Stomach (tissue), 19 donors: ENCODE measurements at places on chromosomes 12 and 14. TPM values are rescaled to one million over a fixed set of nuclear protein-coding genes. Genes with fewer than 3 reads are reported as not detected.

The CABP1 gene
- not detected for total RNA-seq

- no peak for DNase-seq
These were observed 113.6 kb upstream of the SFSWAP start for GRCh38 chr12:131597333-131597732.

DNA sequence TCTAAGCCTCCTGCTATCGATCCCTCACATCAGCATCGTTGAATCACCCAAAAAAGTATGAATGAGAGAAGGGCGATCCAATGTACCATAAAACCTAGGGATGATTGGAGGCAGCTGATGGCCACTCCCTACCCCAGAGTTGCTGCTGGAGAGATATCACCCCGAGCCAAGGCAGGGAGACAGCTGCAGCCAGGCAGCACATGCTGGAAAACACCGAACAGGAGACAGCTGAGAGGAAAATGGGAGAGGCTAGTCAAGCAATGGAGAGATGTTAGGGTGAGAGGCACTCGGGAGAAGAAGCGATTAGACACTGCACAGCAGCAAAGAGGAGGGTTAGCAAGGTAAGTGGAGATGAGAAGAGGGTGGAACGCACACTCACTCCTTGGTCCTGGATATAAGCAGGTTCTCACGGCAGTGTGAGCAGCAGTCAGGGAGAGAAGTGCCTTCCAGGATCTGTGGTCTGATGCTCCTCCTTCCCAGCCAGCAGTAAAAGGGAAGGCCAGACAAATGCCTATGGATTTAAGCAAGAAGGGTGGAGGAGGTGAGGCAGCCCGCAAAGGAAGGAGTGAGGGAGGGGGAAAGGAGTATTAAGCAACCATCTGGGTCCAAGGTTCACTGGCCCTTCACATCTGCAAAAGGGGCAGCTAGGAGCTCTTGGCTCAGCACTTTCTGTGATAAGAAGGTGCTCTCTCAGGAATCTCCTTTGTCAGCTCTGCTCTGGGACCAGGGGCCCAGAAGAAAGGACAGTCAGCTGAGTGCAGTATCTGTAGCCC lies at the start of gene SLC7A7:
Gene SLC7A7 (minus strand): TSS at position 495 of the 773 bp plus-strand sequence. CDS start 2,037 bp downstream, outside the sequence.
- DNase-seq: no peak

- DNase-seq: no peak
These were observed 144.5 kb downstream of the NUBPL start for GRCh38 chr14:31705731-31706130.
